ENCODE measurements at places on chromosomes 1 and 21.

- DNase-seq = no peak
These were observed 28.1 kb upstream of the C1QA start for GRCh38 chr1:22608361-22608760.

GRCh38 chr1:31567956-31568570, 8.3 kb upstream of the TINAGL1 start:
- no peak for DNase-seq

GRCh38 chr21:45142469-45143308, 68.3 kb downstream of the ADARB1 start:
- no peak for DNase-seq

DNA sequence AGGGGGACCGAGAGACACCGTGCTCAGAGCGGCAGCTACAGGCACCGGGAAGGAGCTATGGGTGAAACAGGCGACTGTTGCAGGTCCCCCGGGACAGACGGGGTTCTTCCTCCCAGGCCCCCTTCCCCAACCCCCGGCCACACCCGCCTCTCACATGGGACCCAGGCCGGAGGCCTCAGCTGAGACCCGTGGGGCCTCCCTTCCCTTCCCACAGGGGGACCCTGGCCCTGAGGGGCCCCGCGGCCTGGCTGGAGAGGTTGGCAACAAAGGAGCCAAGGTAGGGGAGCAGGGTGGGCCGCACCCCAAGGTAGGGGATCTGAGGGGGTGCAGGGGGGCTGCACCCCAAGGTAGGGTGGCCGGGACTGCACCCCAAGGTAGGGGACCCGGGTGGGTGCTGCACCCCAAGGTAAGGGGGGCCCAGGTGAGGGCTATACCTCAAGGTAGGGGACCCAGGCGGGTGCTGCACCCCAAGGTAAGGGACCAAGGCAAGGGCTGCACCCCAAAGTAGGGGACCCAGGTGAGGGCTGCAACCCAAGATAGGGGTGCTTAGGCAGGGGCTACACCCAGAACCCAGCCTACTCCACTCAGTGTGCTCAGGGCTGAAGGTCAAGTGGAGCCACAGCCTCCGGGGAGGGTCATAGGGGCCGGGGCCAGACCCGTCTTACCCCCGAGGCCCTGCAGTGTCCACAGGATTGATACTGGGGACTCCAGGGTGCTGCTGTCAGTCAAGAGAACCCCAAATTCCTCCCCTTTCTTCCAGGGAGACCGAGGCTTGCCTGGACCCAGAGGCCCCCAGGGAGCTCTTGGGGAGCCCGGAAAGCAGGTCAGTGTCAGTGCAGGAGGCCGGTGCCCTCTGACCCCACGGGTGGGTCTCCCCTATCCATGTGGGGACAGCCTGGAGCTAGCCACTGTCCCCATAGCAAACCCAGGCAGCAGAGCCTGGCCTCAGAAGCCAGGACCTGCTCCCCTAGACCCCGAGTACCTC, 22.7 kb downstream of the COL6A2 start:
- no peak for DNase-seq

DNA sequence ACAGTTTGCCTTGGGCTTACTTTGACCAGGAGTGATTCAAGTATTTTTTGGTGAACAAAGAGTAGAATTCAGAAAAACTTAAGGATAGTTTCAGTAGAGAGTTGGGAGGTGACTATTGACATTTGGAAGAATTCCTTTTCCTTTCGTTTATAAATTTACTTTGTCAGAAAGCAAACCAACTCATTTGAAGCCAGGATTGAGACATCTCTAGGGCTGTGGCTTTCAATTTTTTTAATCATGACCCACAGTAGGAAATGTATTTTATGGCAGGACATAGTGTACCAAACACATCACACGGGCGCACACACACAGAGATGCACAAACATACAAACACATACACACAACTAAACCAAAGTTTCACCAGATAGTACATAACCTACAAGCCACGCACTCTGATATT, 24.1 kb downstream of the NR5A2 start:
- no peak for DNase-seq

- DNase-seq = no peak
These were observed at the start of gene TRIM17 for GRCh38 chr1:228416217-228416933. TRIM17 (minus strand) TSS chr1:228416861; CDS start chr1:228415072, 1,789 bp downstream.

DNA sequence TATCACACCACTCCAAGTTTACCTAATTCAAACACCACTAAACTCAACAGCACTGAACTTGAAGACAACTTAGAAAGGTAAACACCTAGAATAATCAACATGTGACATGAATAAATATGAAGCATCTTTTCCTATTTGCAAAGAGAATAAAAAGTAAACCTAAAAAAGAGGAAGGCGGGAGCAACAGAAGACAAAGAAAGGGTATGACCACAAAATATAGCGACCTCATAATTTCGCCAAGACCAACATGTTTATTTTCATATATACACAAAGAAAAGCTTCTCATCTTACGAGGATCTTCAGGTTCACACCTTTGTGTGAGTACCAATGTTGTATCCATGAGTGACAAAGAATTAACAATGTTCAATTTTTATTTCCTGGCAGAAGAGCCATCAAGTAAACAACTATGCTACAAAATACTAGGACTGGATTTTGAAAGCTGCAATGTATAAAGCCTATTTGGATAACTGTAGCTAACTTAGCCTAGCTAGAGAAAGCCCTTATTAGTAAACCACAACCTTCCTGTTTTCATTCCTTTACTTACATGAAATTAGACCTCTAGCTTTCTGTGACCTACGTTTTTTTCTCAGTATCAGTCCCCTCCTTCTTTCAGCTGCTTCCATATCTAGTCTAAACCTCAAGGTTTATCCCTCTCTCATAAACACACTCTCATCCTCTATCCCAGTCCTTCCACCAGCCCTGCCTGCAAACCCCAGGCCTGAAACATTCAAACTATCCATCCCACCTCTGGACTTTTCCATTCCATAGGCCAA, 21.3 kb upstream of the PHTF1 start:
- no peak for DNase-seq

DNA sequence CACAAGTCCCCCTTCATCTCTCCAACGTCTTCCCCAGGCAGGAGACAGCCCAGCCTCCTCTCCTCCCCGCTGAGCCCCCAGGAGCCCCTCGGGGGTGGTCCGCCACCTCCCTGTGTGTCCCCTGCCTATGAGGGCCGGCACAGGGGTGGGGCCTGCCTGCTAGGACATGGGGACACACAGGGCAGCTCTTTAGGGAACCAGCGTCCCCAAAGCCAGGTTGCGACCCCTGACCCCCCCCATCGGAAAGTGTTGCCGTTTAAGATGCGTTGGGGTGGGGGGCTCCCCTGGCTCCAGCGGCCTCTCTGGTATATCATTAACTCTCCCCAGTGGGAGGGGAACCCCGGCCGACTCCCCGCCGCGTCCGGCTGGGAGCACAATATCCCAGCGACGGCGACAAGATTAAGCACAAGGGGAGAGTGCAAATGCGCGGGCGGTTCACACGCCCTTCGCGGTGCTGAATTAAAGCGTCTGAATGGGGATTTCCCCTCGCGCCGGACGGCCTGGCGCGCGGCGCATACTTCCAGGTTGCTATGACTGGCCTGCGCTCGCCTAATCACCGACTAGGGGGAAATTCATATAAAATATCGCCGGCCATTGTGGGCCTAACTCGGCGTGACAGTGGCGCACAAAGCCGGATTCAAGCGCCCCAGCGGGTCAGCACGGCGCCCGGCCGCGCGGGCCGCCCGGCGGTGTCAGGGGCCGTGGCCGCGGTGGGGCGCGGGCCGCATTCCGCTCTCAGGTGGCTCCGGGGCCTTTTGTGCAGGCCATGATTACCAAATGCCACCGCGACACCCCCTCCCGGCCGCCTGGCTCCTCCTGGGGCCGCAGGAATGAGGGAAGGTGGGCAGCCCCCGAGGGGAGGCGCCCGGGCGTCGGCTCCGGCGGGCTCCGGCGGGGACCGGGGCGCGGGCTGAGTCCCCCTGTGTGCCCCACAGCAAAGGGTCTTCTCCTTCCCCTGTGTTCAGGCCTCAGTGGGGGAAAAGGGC, 30.9 kb downstream of the WNT3A start:
- no peak for DNase-seq

DNA sequence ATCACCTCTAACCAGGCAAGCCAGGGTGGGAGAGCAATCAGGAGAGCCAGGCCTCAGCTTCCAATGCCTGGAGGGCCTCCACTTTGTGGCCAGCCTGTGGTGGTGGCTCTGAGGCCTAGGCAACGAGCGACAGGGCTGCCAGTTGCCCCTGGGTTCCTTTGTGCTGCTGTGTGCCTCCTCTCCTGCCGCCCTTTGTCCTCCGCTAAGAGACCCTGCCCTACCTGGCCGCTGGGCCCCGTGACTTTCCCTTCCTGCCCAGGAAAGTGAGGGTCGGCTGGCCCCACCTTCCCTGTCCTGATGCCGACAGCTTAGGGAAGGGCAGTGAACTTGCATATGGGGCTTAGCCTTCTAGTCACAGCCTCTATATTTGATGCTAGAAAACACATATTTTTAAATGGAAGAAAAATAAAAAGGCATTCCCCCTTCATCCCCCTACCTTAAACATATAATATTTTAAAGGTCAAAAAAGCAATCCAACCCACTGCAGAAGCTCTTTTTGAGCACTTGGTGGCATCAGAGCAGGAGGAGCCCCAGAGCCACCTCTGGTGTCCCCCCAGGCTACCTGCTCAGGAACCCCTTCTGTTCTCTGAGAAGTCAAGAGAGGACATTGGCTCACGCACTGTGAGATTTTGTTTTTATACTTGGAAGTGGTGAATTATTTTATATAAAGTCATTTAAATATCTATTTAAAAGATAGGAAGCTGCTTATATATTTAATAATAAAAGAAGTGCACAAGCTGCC, 19.8 kb downstream of the CSF1 start:
- no peak for DNase-seq

GRCh38 chr1:210344706-210345105, 16.0 kb downstream of the HHAT start:
- no peak for DNase-seq

DNA sequence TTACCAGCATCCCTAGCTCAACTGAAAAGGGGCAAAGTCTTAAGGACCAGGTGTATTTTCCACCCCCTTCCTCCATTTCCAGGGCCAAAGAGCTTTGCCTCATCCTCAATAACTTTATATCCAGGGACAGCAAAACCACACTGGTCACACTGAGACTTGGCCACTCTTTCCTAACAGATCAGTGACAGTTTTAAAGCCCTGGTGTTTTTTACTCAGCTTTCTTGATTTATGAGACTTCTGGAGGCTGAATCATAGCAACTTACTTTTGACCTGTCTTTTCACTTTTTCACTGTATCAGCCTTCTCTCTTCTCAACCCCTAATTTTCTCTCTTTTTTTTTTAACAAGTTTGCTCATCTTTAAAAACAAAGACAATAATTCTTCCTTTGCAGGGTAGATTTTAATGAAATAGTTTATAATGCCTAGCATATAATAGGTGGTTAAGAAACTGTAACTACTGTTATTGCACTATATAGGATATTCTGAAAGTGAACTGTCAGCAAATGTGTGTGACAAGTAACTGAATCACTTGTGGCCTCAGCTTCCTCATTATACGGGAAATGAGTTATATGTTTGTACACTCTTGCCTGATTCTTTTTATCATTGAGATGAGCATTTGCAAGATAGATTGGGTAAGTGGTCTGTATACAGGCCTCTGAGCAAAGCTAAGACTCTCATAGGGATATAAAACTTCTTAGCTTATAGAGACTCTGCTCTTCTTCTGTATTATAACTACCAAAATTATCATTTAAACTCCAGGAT, 19.7 kb upstream of the DYNLT5 start:
- DNase-seq = no peak

- no peak for DNase-seq
These were observed 60.0 kb downstream of the SLC66A1 start for GRCh38 chr1:19372136-19372514.

- DNase-seq = no peak
These were observed 932.9 kb downstream of the ADGRL2 start for GRCh38 chr1:82733645-82734044.

DNA sequence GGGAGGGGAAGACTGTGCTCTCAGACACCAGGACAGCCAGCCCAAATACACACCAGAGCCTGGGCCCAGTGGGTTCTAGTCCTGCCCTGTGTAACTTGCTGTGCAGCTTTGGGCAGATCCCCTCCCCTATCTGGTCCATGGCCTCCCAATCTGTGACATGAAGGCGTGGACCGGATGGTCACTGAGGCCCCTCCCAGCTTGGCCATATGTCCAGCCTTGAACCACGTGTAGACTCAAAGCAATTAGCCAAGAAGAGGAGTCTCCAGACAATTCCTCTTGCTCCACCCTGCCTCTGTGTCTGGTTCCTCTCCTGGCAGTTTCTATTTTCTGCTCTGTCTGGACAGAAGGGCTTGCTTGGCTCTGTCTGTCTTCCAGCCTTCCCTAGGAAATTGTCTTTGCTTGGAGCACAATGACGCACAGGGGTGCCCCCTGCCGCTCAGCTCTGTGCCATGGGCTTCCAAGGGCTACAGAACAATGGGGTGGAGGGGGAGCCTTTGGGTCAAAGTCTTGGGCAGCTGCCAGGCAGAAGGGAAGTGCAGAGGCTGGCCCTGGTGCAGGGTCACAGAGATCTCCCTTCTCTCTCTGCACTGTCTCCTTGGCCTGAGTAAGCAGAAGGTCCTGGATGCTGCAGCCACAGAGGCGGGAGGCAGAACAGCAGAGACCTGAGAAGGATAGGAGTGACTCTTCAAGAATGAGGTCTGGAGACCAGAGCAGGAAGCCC, 66.1 kb downstream of the TENT5C start:
- no peak for DNase-seq

- DNase-seq = no peak
These were observed 541.3 kb downstream of the DPYD start for GRCh38 chr1:97379387-97380075.

DNA sequence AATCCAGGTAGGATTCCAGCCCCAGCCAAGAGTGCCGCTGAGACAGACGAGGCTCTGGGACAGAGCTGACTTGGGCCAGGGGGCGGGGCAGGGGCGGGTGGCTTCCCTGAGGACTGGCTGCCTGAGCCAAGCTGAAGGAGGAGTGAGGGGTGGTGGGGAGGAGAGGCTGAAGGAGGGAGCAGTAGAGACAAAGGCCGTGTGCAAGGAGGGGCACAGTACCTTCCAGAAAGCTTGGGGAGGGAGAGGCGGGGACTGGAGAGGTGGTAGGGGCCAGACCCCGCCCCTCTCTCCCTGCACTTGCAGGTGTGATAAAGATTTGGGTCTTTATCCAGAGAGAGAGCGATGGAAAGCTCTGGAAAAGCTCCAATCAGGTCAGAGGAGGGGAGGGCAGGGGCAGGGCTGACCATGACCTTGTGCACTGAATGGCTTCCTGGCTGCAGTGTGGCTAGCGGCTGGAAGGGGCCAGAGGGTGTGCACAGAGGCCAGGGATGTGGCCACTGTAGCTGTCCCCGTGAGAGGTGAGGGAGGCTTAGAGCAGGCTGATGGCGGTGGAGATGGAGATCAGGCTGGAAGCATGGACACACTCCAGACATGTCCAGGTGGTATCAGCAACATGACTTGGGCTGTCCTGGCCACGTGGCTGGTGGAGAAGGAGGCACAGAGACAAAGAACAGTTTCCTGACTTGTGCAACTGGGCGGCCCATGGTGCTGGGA, 6.7 kb upstream of the EPHA8 start:
- no peak for DNase-seq

GRCh38 chr21:20581361-20581760, 416.8 kb upstream of the NCAM2 start:
- no peak for DNase-seq

Data from NCI-H510A (cell line).